Fibroblast of upper back skin (primary cell): ENCODE measurements at places on chromosomes 16 and 17.

- no peak for DNase-seq
Measured at GRCh38 chr17:12712941-12713340, 47.3 kb downstream of the MYOCD start.

GRCh38 chr16:89383095-89384003 is 107.0 kb downstream of the ANKRD11 start:
- no peak for DNase-seq

GRCh38 chr17:66211047-66211810 is 18.0 kb downstream of the APOH start:
- DNase-seq = no peak

DNA sequence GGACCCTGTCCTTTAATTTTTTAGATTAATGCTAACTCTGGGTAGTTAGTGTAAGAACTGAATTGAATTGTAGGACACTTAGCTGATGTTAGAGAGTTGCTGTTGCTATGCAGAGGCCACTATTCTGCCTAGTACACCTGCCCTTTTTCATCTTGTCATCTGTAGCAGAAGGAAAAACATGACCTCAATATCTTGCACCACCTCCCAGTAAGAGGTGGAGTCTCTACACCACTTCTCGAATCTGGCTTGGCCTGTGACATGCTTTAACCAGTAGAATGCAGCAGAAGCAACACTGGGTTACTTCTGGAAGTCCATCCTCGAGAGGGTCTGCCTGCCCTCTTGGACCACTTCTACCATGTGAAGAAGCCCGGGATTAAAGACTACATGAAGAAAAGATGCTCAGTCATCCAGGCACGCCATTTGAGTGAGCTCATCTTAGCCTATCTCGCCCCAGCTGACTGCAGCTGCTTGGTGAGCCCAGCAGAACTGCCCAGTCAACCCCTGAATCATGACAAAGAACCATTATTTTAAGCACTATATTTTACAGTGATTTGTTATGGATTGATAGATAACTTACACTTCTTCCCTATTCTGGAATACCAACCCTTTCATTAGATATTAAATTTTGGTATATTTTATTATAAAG is 153.5 kb downstream of the MYO1D start:
- DNase-seq = no peak

DNA sequence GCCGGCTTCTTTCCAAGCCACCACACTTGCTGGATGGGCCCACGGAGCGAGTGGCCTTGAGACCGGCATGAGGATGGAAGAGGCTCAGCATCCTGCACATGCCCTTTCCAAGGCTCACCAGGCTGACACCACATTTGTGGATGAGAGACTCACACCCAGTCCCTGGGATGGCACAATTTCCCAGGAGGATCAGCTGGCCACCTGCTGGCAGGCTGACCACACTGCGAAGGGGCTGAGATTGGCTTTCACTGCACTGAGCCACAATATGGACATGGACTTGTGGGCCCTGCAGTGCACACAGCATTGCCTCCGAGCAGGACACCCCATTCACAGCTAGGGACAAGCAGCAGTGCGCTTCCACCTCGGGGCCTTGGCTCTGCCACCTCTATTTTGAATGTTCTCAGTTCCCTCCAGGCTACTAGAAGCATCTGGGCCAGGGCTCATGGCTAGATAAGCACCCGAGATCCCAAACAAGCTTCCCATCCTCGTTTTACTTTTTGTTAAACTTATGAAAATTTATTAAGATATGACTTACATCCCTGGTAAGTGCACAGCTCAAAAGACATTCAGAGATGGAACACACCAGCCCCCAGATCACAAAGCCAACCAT is 25.3 kb upstream of the KSR1 start:
- DNase-seq = peak; percentile 20

- DNase-seq = peak; percentile 44
Measured at GRCh38 chr16:24972608-24973220, 42.5 kb downstream of the ARHGAP17 start.

DNA sequence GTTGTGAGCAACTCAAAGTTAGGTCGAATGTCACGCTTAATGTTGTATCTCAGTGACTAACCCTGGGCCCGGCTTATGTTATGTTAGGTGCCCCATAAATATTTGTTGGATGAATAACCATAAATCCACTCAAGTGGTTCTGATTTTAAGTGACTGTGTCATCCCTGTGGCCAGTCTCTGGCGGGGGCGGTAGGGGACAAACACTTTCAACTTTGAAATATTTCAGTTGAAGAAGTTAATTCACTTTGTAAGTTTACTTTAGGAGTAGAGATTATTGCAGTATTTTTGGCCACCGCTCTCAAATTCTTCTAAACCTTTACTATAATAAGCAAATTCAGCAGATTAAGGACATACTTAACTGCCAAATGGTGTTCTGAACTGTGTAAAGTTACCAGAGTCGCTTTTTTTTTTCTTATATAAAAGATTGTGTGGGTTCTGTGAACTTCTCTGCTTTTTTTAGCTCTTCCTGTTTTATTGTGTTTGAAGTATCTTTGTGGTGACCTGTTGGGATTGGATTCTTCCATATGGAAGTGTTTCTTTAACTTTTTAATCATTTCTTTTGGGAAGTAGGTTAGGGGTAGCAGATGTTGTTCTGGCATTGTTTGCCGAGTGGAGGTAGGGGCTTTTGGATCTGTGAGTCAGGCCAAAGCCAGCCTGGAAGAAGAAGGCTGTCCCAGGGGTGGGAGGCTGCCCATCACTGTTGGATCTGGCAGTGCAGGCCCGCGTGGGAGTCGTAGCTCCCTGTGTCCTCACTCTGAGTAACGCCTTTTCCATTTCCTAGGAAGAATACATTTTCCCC is 61.4 kb upstream of the TBX2 start:
- DNase-seq = peak; percentile 75

GRCh38 chr17:66184392-66184791 is 7.5 kb downstream of the CEP112 start:
- DNase-seq = no peak

GRCh38 chr16:50458667-50459495 is 89.3 kb upstream of the NKD1 start:
- no peak for DNase-seq

- peak; percentile 56 for DNase-seq
Measured at GRCh38 chr17:44522883-44523671, 19.9 kb upstream of the GPATCH8 start.

DNA sequence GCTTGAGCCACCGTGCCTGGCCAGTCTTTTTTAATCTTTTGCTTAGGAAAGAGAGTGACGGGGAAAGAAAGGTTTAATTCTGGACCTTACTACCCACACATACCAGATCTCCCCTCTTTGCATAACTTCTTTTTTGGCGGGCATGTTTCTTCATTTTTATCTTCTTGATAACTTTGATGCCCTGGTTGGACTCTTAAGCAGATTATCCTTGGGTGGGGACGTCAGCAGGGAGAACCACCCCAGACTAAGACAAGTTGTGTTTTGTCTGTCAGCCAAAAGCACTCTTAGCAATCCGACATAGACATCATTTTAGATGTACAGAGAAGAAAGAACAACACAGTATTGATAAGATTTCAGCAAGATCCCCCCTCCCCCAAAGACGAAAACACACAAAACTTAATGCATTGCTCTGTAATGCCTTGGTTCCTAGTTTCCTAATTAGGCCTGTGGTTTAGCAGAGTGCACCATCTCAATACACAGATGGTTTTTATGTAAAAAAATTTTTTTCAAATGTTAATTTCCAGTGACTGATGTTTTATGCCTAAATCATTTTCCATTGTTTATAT is 99.9 kb downstream of the MSI2 start:
- no peak for DNase-seq

DNA sequence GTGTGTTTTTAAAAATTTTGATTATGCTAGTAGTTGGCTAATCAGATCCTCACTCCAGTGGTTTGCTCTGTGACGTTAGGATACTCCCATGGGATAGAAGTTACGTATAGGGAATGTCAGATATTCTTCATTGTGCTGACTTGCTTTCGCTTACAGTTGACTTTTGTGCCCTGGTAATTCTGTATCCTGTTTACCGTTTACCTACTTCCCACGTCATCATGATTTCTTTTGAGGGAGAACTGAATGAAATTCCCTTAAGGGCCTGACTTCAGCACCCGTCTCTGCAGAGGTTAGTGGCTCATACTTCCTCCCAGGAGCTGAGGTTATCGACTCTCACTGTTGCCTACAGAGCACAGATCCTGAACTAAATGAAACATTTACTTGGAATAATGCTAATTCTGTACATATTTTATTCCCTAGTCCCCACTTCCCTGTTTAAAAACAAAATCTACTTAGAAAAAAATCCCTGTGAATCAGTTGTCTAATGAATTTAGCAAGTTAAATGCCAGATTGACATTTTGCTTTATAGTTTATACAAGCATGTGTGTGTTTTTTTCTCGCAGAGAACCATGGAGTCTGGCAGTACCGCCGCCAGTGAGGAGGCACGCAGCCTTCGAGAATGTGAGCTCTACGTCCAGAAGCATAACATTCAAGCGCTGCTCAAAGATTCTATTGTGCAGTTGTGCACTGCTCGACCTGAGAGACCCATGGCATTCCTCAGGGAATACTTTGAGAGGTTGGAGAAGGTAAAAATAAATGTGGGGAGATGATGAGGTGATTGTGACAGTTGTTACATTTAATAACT is 2.8 kb downstream of the PRKAR1A start:
- peak; percentile 64 for DNase-seq

DNA sequence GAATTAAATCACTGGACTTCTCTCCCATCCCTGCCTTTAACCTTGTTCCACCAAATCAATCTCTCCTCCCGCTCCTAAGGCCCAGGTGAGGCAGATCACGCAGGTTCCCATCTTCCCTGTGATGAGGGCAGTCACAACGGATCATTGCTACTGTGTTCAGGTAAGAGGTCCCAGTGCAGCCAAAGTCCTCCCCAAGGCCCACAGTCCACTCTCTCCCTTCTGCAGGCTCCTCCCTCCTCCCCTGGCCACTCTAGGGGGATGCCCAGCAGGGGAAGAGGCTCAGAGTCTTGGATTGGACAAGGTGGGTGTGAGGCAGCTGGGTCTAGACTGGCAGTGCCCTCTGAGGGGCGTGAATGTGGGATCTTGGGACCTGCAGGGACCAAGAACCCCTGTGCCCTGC is 2.6 kb upstream of the ADGRG3 start:
- DNase-seq = no peak

GRCh38 chr17:36951084-36951789 is 2.5 kb downstream of the AATF start:
- no peak for DNase-seq

DNA sequence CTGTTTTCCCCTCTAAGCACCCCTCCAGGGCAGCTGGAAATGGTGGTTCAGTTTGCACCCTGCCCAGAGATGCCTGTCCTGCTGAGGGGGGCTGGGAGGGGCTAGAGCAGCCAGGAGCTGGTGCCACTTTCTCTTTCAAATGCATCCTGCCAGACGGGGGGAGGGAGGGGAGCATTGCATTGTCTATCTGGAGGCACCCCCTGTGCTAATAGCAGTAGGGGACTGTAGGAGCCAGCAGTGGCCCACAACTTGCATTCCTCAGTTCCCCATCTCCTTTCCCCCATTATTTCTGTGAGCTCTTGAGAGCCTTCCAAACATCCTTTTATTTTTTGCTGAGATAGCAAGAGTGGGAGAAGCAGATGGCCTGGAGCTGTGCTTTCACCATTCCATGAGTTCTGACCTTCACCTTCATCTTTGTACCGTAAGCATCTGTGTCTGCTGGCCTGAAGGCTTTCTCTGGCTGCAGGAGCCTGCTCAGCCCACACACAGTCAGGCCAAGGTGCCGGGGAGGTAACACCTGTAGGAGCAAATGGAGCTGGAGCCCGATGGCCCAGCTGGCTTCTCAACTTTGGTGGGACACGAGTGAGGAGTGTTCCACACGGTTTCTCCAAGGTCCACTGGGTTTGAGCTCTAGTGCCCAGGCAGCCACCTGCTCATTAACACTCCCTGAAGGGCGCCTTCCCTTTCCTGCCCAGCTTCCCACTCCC is 5.2 kb downstream of the WFDC1 start:
- no peak for DNase-seq

GRCh38 chr17:50347894-50348291 is 2.0 kb downstream of the XYLT2 start:
- no peak for DNase-seq

DNA sequence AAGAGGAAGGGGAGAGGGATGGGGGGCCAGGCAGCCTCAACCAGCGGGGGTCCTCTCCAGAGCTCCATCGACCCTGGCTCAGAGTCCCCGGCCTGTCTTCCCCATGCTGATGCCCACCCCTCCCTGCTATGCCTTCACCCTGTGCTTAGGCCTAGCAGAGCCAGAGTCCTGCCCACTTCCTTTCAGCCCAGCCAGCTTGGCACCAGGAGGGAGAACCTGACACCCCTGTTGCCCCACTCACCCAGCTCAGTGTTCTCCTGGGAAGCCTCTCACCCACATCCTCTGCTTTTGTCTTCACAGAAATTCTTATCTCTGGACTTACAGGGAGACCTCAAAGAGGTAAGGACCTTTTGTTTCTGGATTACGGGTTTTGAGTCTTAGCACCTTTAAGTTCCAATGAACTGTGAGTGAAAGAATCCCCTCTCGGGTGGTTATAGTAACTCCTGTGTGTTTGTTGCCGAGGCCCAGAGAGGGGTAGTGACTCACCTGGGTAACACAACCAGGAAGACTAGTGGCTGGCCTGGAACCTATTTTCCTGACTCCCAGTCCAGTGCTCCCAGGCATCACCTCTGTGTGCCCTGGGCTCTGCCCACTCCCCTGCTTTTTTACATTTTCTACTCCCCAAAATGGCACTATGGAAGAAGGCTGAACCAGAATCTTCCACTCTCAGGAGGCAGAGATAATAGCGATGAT is 53.3 kb downstream of the CES1 start:
- no peak for DNase-seq

DNA sequence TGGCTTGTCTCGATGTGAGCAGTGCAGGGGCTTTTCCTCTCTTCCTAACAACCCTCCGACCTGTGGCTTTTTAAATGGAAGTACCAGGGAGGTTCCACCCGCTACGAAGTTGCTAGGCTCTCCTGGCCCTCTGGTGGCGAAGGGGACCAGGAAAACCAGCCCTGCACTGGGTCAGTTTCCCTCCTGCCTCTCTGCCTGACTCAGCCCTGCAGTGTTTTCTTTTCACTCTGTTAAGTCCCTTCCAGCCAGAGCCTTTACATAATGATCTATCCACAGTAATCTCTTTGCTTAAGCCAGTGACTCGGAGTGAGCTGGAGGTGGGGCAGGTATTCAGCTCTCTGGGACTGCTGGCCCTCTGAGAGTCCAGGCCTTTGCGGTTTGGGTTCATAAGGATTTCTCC is 331.3 kb upstream of the EEF2KMT start:
- DNase-seq = no peak

GRCh38 chr17:83057793-83058265 is 21.6 kb upstream of the METRNL start:
- no peak for DNase-seq

GRCh38 chr16:125011-125410 is 13.5 kb downstream of the NPRL3 start:
- no peak for DNase-seq

DNA sequence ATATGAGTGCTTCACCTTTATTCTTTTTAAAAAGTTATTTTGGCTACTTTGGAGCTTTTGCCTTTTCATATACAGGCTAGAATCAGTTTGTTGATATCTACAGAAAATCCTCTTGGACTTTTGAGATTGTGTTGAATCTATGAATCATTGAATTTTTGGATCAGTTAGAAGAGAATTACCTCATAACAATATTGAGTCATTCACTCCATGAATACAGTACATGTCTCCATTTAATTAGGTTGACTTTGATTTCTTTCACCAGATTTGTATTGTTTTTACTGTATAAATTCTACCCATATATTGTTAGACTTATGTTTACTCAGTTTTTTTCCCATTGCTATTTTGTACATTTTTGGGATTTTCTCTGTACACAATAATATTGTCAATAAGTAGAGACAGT is 54.4 kb downstream of the TAOK1 start:
- peak; percentile 41 for DNase-seq

GRCh38 chr17:77140878-77141767 is at the start of gene SEC14L1:
TSS of gene SEC14L1 (plus strand) at chr17:77140969. CDS start at chr17:77143597, 2,628 bp downstream.
- no peak for DNase-seq

- no peak for DNase-seq
Measured at GRCh38 chr17:63447471-63448009, 1.4 kb upstream of the CYB561 start.
